HTR-8/SVneo (cell line): ENCODE measurements at places on chromosomes 2 and 18.

DNA sequence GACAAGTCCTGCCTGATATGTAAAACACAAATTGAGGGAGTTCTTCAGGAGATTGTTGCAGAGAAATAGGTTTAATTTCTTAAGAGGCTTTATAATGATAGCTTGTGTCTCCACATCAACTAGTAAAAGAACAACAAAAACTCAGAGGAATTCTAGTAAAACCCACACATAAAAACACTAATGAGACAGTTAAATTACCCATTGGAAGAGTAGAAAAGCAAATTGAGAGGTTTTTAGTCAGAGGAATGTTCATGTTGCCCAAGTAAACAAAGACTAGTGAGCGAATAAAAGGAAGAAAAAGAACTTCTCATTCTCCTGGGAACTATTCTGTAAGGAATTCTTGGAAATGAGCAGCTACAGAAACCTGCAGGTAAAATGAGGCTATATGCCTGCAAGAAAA is 330.6 kb downstream of the STK39 start:
- DNase-seq = no peak

GRCh38 chr2:98459496-98460175 is 15.0 kb downstream of the INPP4A start:
- DNase-seq = no peak

GRCh38 chr18:58247363-58247834 is 203.4 kb downstream of the NEDD4L start:
- DNase-seq = no peak

DNA sequence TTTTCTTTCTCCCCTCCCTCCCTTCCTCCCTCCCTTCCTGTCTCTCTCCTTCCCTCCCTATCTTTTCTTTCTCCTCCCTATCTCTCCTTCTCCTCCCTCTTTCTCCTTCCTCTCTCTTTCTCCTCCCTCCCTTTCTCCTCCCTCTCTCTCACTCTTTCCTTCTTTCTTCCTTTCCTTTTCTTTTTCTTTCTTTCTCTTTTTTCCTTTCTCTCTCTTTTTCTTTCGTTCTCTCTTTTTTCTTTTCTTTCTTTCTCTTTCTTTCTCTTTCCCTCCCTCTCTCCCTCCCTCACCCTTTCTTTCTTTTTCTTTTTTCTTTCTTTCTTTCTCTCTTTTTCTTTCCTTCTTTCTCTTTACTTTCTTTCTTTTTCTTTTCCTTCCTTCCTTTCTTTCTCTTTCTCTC is 169.7 kb upstream of the LINC00305 start:
- DNase-seq = no peak

DNA sequence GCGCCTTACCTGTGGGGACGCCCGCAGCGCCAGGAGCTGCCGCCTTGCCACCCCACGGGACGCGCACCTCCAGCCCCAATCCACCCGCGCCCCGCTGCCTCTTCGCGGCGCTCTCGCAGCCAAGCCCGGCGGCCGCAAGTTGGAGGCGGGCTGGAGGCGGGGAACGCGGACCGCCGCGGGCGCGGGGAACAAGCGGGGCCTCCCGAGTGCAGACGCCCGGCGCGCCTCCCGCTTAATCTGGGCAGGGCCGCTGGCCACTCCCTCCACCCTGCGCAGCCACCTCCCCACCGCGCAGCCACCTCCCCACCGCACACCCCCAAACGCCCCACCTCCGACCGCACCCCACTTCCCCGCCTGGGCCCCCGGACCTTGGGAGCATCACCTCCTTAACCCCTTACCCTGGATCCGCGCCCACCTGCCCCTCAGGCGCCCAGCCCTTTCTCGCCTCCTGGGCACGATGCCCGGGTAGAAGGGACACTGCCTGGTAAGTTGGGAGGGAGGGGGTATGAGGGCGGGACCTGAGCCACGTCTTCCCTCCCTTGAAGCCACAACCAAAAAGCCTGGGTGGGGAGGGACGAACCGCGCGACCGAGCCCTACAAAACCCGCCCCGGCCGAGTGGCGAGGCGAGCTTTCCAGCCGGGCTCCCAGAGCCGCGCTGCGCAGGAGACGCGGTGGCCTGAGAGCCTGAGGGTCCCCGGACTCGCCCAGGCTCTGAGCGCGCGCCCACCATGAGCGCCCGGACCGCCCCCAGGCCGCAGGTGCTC is at the start of the genes COL4A3 and COL4A4:
Gene COL4A3 (plus strand): TSS at position 627 of the 765 bp plus-strand sequence. CDS start 103 bp downstream, at position 730.
Gene COL4A4 (minus strand): TSS at position 208 of the 765 bp plus-strand sequence. CDS start 16,722 bp downstream, outside the sequence.
- DNase-seq = no peak

DNA sequence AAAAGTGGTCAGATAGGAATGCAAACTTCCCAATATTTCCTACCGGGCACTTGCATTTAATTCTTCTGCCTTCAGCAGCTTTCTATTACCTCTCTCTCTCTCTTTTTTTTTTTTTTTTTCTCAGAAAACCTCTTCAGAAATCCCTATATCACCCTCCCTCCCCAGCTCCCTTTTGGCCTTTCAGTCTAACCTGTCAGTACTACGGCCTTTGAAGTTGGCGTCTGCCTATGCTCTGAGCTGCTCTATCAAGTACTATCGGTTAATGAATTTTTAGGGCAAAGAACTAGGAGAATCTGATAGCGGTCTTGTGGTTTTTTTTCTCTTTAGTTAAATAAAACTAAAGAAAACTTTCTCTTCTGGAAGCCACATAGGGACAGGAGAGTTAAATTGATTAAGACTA is 122.4 kb upstream of the MAPRE2 start:
- no peak for DNase-seq

GRCh38 chr2:231489990-231490389 is 25.7 kb upstream of the NCL start:
- no peak for DNase-seq

GRCh38 chr18:23902396-23902795 is 112.2 kb upstream of the TTC39C start:
- DNase-seq = no peak

DNA sequence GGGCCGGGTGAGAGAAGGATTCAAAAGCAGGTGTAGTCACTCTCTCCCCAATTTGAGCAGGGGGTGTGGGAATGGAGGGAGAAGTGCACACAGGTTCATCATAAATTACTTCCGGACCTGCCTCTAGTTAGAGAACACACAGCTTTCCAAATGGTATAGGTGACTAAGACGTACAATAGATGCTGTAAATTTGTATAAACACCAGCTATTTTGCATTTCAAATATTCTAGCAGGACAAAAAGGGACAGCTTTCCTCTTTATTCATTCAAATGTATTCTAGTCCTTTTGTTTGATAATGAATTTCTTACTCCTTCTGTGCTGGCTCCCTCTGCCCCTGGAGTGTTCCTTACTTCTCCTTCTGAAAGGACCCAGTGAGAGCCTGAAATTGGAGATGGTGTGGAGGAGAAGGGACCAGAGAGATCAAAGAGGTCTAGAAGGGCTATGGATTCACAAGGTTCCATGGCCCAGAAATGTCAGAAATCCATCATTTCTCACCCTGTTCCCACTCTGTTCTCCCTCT is 53.2 kb upstream of the SH3BP4 start:
- no peak for DNase-seq
